ENCODE measurements at places on chromosomes 12 and 14. TPM values are rescaled to one million over a fixed set of nuclear protein-coding genes. Genes with fewer than 3 reads are reported as not detected.

DNA sequence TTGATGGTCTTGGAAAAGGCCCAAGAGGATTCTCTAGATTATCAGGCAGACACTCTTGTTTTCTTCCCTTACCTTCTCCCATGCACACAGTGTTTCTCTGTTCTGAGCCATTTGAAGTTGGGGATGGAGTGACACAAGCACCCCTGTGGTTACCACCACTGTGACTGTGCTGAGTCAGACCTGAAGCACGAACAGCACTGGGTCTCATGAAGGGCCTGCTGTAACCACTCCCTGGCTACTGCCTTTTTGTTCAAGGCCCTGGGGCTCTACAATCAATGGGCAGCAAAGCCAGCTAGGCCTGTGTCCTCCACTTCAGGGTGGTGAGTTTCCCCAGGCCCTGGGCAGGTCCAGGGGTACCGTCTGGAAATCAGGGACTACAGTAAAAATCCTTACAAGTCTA lies 65.5 kb downstream of the TSPAN8 start:
- no peak for DNase-seq

DNA sequence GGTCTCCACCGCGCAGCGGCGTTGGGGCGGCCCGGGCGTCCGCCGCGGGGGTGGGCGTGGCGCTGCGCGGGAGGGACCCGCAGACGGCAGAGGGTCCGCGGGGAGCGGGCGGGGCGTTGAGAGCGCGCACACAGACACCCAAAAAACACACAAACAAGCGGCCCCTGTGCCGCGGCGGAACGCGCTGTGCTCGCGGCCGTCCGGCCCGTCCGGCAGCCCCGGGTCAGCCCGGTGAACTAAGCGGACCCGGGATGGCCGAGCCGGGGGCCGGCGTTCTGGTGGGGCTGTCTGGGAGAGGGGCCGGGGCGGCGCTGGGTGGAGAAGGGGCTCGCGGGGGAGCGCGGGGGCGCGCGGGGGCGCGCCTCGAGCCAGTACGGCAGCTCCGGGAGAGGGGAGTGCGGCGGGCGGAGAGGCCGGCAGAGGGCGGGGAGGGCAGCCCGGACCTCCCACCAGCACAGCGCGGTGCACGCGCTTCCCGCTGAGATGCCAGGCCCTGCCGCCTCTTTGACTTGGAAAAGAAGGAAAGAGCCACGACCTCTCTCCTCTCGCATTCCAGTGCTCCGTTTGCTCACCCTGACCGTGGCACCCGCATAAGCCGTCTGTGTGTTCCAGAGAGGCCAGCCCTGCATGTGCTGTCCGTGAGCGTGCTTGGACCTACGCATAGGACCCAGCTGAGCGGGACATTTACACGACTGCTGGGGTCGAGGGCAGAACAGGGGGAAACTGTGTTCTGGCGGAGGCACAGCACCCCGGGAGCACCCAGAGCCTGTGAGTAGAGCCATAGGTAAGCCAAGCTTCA lies 10.3 kb downstream of the SLC6A12 start:
- DNase-seq, result peak; percentile 16

The PPTC7 gene
- total RNA-seq, result 10.3 TPM

DNA sequence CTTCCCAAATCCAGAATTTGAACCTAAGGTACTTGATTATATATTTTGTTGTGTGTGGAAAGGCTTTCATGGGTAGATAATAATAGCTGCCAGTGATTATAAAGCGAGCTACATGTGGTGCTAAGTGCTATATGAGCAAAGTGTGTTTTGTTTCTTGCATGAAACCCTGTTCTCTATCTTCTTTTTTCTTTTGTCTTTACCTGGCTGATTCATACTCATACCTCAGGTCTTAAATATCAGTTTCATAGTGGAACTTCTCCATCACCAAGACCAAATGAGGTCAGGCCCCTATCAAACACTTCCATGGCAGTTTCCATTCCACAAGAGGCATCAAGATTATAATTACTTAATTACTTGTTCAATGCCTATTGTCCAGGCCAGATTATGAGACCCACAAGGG lies 6.9 kb downstream of the MAP3K9 start:
- DNase-seq, result no peak

- no peak for DNase-seq
These were observed 43.7 kb upstream of the TMED10 start for GRCh38 chr14:75220156-75220555.

- no peak for DNase-seq
These were observed 35.6 kb upstream of the FICD start for GRCh38 chr12:108479364-108480070.

The GDF3 gene
- total RNA-seq, result not detected

- DNase-seq, result peak; percentile 67
These were observed 23.0 kb downstream of the PDE6H start for GRCh38 chr12:14995583-14996425.

The FERMT2 gene
- total RNA-seq, result 109 TPM

The TAS2R7 gene
- not detected for total RNA-seq

GRCh38 chr12:123967121-123967586 lies 5.5 kb downstream of the CCDC92 start:
- DNase-seq, result no peak

DNA sequence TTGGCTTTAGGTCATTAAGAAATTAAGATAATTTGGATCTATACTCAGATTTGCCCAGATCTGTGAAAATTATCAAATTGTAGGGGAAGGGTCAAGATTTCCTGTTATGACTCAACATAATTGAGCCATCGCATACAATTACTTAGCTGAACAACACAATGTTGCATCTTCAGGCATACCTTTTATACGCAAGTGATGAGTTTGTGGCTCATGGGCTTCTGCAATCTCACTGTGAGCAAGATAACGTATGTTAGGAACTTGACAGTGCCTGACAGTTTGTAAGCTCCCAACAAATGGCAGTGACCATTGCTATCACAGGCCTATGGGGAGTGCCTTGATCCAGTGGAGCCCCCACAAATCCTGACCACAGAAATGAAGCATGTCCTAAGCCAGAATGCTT lies 199.7 kb downstream of the BCAT1 start:
- DNase-seq, result no peak

The DNAH10 gene
- 0.16 TPM for total RNA-seq

DNA sequence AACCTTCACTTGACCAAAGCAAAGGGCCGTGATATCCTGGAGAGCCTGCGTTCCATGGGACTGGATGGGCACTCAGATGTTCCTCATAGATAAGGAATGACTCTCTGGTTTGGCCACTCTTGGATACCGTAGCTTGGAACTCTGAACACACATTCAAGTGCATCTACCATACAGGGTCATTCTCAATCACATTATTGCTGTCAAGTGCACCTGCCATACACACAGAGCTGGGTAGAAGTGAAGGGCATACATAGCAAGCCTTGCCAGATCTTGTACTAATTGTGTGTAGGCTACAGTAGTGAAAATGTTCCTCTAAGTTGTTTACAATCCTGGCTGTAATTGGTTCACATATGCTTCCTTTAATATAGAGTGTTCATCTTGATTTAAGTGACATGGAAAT lies 58.3 kb downstream of the PELI2 start:
- DNase-seq, result no peak

DNA sequence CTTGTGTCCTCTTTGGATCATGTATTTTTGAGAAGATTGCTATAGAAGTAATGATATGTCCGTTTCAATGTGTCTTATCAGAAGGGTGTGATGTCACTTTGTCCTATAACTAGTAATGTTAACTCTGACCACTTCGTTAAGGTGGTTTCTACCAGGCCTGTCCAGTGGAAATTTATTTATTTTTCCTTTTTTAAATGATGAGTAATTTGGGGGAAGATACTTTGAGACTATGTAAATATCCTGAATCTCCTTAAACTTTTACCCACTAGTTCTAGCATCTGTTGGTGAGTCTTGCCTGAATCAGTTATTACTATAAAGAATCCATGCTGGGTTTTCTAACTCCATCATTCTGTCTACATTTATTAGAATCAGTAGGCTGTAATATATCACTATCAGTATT lies 15.3 kb downstream of the EP400 start:
- no peak for DNase-seq

DNA sequence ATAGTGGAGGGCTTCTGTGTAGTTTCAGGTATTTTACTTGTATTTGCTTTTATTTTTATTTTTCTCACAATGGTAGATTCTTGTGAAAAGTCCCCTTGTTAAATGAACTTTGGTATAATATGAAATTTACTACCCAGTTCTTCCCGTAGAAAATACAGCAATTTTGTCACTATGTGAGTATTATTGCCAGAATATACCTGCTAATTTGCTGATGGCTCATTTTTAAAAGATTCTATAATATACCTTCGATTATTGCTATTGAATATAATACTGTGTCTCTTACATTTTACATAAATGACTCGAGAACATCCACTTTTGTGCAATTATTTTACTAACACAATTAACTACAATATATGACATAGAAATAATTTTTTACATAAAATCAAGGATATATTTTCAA lies 262.3 kb upstream of the NOVA1 start:
- no peak for DNase-seq

The RDH12 gene
- not detected for total RNA-seq

The SLC8A3 gene
- total RNA-seq, result 25.2 TPM

DNA sequence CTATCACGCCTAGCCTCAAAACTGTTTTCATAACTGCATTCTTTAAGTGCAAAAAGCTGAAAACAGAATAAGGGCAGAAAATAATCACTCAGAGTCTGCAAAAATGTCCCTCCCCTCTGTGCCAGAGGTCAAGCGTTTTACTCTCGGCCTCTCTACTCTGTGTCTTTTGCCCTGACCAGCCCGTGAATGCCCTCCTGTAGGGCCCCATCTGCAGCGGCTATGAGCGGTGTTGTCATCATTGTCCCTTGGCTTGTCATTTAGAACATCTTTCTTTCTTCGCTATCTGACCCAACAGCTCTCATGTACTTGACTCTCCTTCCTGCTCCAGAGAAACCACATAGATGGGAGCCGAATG lies 21.7 kb downstream of the ELK3 start:
- no peak for DNase-seq

GRCh38 chr12:52687497-52688385 lies 7.5 kb upstream of the KRT1 start:
- DNase-seq, result no peak

DNA sequence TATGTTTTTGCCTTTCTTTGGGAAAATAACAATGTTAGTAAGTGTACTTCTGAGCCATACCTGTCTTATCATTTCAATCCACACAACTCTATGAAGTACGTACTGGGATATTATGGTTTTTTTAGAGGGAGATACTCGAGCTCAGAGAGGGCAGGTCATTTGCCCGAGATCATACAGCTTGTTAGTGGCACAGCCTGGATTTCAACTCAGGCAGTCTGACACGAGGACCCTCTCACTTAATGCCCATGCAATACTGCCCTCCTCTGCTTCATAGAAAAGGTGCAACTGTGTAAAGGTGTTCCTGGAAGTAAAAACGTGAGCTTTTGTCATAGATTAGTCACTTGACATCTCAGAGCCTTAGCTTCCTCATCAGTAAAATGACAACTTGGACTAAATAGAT lies 128.0 kb downstream of the NDUFA12 start:
- DNase-seq, result no peak

GRCh38 chr14:63890553-63890952 lies 37.7 kb downstream of the SYNE2 start:
- DNase-seq, result no peak

The CPNE6 gene
- not detected for total RNA-seq

DNA sequence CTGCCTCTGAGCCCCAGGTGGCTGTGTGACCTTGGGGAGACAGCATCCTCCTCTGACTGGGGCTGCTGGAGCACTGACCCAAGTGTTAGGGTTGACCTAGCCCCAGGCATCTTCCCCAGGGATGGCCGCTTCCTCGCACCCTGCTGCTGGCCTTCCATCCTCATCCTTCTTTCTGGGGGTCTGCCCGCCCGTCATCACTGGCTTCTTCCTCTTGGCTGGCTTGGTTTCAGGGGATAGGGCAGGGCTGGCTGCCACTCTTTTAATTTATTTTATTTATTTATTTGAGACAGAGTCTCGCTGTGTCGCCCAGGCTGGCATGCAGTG lies 3.5 kb downstream of the TEDC1 start:
- no peak for DNase-seq

GRCh38 chr14:63510538-63510937 lies 32.6 kb downstream of the PPP2R5E start:
- no peak for DNase-seq

DNA sequence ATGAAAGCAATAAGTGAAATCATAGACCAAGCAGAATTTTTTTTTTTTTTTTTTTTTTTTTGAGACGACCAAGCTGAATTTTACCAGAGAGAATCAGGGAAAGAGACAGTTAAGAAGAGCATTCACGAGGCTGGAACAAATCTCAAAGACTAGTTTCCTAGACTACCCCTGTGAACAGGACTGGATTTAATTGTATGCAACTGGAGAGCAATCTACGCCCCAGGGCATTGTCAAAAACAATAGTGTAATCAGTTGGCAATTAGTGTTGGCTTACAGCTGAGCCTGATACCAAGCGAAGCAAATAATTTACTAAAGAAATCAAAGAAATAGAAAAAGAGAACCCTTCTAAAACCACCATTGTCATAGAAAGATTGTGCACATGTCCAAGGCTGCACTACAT lies 232.9 kb upstream of the CPNE8 start:
- DNase-seq, result no peak

DNA sequence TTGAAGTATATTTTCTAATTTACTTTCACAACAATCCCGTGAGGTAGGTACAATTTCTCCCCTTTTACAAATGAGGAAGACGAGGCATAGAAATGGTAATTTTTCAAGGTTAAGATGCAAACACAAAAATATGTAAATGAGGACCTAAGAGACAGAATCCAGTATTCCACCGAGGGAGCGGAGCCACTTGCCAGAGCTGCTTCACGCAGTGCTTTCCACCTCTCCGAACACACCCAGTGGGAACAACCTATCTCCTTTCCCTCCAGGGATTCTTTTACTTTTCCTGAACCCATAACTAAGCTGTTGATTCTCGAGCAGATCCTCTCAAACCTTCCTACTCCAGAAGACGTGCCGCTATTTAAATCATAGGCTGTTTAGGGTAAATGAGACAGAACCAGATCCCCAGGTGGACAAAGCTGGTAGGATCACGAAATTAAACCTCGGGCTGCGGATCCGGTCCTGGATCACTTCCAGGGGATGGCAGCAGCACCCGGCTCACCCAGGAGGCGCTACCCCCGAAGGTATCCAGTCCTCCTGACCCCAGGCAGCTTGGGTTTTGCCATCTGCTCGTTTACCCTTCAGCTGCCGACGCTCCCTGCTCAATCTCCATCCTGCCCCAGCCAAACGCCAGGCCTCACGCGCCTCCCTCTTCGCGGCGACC lies 1.5 kb downstream of the DDHD1 start:
- peak; percentile 74 for DNase-seq

DNA sequence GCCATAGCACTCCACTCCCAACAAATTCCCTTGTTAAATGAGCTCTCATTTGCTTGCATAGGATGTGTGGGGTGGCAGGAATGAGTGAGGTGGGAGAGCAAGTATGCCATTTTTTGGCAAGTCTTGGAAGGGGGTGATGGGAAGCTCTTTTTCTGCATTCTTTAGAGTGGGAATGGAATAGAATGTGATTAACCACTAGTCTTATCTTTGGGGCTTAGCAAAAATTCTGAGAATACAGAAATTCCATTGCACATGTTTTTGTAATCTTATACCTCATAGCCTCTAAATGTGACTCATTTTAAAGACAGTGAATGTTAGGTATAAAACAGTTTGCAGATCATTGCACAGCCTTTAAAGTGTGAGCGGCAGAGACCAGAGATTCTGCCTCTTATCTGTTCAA lies 28.4 kb upstream of the NEDD1 start:
- peak; percentile 5 for DNase-seq

- DNase-seq, result no peak
These were observed 8.5 kb downstream of the RDH16 start for GRCh38 chr12:56948881-56949280.

The POU6F1 gene
- 5.1 TPM for total RNA-seq

- DNase-seq, result peak; percentile 90
These were observed 149.3 kb downstream of the CALM1 start for GRCh38 chr14:90545966-90546751.

- no peak for DNase-seq
These were observed 484.8 kb downstream of the EGLN3 start for GRCh38 chr14:33465846-33466700.

The KIF26A gene
- not detected for total RNA-seq

Data from myocyte (in vitro differentiated cells).